ENCODE measurements at places on chromosomes 2 and 18. TPM values are rescaled to one million over a fixed set of nuclear protein-coding genes. Genes with fewer than 3 reads are reported as not detected.

- DNase-seq: no peak
Observed at GRCh38 chr18:31791817-31792579, 31.3 kb upstream of the SLC25A52 start.

- DNase-seq: no peak
Observed at GRCh38 chr2:156116113-156116512, 216.4 kb downstream of the NR4A2 start.

- no peak for DNase-seq
Observed at GRCh38 chr2:120498121-120498520, 152.2 kb downstream of the INHBB start.

DNA sequence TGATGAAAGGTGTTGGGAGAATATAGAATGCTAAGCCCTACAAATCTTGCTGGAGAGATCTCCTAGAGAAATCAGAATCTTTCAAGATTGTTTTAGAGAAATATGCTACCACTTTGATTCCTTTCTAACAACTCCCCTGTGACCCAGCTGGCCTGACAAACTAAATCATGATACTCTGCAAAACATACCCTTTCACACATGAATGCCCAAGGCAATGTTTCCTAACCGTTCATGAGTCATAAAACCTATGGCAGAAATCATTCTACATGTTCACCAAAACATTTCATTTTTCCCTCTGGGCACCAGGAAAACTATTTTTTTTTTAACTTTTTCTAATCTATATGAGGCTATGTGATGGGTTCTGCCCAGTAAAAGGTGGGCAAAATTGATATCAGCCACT, 77.8 kb upstream of the SETBP1 start:
- no peak for DNase-seq

Gene BMP10
- not detected for total RNA-seq

- no peak for DNase-seq
Observed at GRCh38 chr18:42931491-42931890, 184.0 kb downstream of the RIT2 start.

DNA sequence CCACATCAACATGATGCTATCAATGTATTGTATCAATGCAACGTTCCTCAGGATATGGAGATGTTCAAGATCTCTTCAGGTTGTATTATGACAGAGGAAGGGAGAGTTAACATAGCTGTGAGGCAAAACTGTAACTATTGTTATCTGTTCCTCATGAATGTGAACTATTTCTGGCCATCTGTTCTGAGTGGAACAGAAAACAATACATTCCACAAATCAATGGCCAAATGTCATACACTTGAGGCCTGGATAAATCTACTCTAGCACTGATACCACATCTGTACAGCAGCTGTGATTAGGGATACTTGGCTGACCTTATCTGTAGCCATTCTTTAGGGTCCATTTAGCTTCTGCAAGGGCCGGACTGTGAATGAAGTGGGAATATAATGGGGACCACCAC, 447.9 kb downstream of the IRS1 start:
- no peak for DNase-seq

- DNase-seq: no peak
Observed at GRCh38 chr18:51955136-51955535, 384.9 kb upstream of the DCC start.

GRCh38 chr2:7146151-7146550, 228.9 kb downstream of the RNF144A start:
- no peak for DNase-seq

Gene POTEC
- not detected for total RNA-seq

DNA sequence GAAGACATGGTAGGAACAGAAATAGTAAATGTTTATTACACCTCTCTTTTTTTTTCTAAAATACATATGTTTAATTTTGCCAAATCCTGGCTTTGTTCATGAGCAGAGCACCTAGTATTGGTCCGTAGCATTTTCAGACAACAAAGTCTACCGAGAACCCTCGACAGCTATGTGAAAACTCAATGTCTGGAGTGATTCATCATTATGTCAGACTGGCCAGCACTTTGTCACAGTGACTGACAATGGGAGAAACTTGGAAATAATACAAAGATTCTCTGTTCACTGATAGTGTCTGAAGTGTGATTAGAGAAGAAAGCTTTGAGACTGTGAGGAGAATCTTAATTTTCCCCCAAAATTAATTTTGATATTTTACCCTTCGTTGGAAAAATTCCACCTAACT, 143.0 kb downstream of the HNMT start:
- DNase-seq: no peak

Gene GULP1
- 11.1 TPM for total RNA-seq

Gene C2orf80
- total RNA-seq: not detected

GRCh38 chr2:144242311-144242710, 277.6 kb downstream of the ZEB2 start:
- DNase-seq: no peak

Gene GCA
- 50.8 TPM for total RNA-seq

Gene FIGN
- 10.3 TPM for total RNA-seq

- no peak for DNase-seq
Observed at GRCh38 chr2:158187908-158188307, 86.2 kb downstream of the UPP2 start.

- DNase-seq: no peak
Observed at GRCh38 chr18:50111398-50111797, 83.5 kb downstream of the MYO5B start.

Gene ST8SIA3
- not detected for total RNA-seq

Gene ST6GAL2
- total RNA-seq: 0.45 TPM

GRCh38 chr2:45496869-45497268, 114.2 kb downstream of the SRBD1 start:
- DNase-seq: no peak

Gene LINC00305
- not detected for total RNA-seq

GRCh38 chr2:36393738-36394256, 38.2 kb downstream of the CRIM1 start:
- no peak for DNase-seq

DNA sequence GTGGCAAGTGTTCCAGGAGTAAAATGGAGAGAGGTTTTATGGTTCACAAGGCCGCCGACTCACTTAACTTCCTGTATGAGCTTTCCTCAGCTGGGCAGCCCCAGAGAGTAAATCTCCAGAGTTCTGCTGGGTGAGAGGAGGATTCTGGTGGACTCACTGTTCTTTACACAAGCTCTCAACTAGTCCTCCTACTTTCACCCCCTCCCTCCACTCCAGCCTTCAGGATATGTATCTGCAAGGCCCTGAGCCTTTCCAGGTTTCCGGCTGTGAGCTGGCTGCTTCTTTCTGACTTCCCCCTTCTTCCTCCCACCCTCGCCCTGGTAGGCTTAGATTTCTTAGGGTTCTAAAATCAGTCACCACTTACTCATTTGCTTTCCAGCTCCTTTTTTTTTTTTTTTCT, 34.0 kb downstream of the EML6 start:
- DNase-seq: no peak

- DNase-seq: no peak
Observed at GRCh38 chr2:43139996-43140621, 86.3 kb downstream of the ZFP36L2 start.

DNA sequence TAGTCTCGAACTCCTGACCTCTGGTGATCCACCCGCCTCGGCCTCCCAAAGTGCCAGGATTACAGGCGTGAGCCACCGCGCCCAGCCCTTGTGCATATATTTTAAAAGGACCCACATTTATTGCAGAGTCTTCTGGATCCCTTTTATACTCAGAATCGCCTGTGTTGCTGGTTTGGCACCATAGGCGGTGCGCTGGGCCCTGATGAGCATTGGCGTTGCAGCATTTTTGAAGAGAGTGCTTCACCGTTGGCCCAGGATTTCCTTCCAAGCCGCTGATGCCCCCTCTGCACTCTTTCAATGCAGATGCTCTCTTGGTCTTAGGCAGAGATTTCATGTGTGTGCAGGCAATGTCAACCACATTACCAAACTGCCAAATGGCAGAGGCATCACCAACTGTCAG, 13.5 kb upstream of the TFCP2L1 start:
- peak; percentile 20 for DNase-seq

Gene SKA1
- not detected for total RNA-seq

Gene TMEM17
- 1.4 TPM for total RNA-seq

DNA sequence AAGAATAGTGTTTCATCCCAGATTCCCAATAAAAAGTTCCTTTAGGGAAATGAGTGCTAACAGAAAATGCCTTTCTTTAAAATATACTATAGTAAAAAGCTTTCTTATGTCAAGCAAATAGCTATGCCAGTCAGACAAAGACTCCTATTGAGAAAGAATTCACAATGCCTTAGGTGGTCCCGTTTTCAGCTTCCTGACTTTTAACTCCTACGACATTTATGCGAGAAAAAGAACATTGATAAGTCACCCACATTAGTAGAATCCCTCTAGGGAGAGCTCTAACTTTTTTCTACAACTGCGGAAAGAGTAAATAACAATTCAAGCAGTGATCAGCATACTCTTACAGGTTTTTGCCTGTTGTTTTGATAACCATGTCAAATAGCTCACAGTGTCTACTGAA, 750.8 kb upstream of the ACVR2A start:
- DNase-seq: no peak

GRCh38 chr2:15127876-15128275, 433.3 kb downstream of the NBAS start:
- DNase-seq: no peak

DNA sequence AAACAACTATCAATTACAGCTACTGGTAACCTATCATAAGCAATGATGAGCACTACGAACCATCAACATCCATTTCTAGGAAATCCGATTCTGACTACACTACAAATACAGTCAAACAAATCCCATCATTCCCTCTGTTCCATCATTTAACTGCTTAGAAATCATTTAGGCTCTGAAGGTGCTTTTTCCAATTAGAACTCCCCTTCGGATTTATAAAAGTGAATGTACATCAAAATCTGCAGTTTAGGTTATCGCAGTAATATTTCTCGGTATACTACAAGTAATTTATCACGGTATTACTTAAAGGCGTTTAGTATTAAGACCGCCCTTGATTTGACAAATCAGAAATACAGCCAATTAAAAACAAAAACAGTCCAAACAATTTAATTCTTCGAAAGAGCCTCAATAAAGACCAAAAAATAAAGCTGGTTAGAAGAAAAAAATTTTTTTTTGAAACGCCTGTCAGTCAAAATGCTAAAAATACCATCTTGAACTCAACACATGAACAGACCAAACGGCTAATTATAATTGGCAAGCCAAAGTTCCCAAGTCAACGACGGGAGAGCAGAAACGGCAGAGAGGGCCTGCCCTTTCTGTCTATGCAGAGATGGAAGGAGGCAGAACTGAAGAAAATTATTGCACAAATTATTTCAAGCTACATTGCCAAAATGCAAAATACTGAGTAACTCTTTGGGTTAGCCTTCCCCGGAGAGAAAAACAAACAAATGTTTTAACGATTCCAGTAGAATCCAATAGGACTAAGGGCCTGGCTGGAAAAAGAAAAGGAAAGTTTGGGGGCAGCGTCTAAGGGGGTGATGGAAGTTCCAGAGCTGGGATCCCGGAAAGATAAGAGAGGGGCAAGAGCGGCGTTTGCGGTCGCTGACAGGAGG, 1.2 kb downstream of the VPS54 start:
- no peak for DNase-seq

DNA sequence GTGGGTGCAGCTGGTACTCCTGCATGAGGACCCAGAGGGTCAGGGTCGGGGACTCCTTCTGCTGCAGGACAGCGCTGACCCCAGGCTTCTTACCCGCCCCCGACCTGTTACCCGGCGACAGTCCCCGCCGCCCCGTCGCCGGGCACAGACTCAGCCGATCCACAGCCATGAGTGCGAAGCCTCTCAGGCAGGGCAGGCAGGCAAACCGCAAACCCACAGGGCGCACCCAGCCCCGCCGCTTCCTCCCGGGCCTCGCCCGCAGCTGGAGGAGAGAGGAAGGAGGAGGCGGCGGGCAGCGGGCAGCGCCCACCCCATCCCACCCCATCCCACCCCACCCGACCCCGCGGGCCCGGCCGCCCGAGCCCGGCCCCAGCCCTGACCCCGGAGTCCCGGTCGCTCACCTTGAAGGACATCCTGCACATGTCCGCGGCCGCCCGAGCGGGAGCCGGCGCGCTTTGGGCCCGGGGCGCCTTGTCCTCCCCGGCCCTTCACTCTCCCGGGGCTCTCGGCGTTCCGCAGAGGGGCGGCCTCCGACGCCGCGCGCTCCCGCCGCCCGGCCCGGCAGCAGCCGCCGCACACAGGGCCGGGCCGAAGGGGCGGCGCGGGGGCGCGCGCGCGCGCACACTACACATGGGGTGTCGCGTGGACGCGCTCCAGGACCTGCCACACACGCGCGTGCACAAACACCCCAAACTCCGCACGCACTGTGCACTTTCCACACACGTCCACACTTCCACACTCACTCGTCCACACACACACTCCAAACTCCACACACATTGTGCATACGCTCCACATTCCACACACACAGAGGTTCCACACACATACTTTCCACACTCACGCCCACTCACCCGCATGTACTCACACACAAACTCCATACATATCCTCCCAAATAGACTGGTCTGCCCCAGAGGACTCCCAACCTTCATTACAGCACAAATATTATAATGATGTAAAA, at the start of gene ANKRD29:
Gene ANKRD29, minus strand, starts transcription at position 603 of the 955 bp plus-strand sequence. Its CDS starts 181 bp downstream, at position 422.
- DNase-seq: no peak

GRCh38 chr18:50451100-50451842, 76.4 kb downstream of the SKA1 start:
- DNase-seq: no peak

Gene GPR39
- 1.3 TPM for total RNA-seq

Gene FOXI3
- not detected for total RNA-seq

Gene DSG4
- total RNA-seq: not detected

DNA sequence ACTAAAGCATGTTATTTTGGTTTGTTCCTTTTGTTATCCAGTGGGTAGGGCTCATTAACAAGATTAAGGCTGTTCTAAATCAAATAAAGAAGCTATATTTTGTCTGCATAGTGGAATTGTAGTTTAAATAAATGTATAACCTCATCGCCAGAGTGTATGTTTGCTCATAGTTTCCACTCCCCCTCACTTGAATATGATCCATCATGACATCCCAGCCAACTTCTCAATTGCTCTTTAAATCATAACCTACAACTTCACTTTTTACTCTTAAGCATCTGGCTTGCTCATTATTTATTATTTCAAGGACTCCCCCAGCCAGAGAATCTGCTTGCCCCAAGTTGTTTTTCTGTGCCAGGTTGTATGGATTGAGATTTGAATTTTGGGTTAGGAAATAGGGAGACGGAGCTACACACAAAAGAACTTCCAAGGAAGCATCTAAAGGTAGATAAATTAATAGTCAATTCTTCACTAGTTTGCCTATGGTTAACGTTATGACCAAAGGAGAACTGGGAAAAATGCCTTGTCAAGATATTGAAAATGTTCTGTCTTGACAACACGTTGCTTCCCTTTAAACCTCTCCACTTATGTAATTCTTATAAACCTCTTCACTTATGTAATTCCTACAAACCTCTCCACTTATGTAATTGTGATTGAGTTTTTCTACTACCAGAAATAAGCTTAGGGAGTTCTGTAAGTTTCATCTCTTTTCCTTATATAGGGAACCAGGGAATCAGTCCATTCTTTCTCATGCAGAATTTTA, 55.4 kb upstream of the UPP2 start:
- DNase-seq: no peak
